H9 (cell line): ENCODE measurements at places on chromosomes 2 and 18. TPM values are rescaled to one million over a fixed set of nuclear protein-coding genes. Genes with fewer than 3 reads are reported as not detected.

GRCh38 chr18:12302391-12303147 is 5.5 kb upstream of the TUBB6 start:
- peaks cover 4% of the 10 kb centered on the region; the same call in 1 of the 2 replicates for H3K4me1 ChIP-seq
- H3K36me3 ChIP-seq, result no peaks in the 10 kb centered on the region
- DNase-seq, result no peak
- peaks cover 7% of the 10 kb centered on the region; the same call in 1 of the 2 replicates for H3K27me3 ChIP-seq

Gene ERFE
- total RNA-seq, result 2.0 and 2.1 TPM in 2 replicates

DNA sequence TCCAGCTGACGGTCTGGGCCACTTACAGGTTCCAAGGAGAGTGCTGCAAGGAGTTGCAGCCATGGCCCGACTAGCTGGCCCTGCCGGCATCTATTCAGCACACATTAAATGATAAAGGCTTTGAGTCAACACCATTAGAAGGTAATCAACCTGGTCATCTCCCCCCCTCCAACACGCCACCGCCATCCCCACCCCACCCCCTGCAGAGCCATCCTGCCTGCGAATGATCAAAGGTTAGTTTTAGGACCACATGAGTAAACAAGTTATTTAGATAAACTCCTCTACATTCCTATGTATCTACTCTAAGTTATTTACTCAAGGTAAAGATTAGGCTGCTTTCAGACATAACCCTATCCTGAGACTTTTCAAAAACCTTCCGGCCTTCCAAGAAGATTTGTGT is 349.3 kb upstream of the SLC39A10 start:
- no peak overlapping the region for H3K27ac ChIP-seq
- peaks cover 2% of the 10 kb centered on the region; the same call in 1 of the 2 replicates for H3K27me3 ChIP-seq
- peaks cover 2% of the 10 kb centered on the region; the same call in 1 of the 2 replicates for H3K4me1 ChIP-seq
- peak; percentile 69 for DNase-seq
- H3K36me3 ChIP-seq, result no peaks in the 10 kb centered on the region

Gene METTL8
- total RNA-seq, result 40.9 and 44.7 TPM in 2 replicates

Gene MYL12B
- 166 and 180 TPM in 2 replicates for total RNA-seq

- no peak for DNase-seq
- no peaks in the 10 kb centered on the region for H3K36me3 ChIP-seq
- no peak overlapping the region for H3K4me3 ChIP-seq
These were observed 223.4 kb downstream of the CCDC102B start for GRCh38 chr18:69021211-69021805.

Gene DYNAP
- total RNA-seq, result 2.3 and 2.5 TPM in 2 replicates

Gene GREB1
- 15.3 and 16.5 TPM in 2 replicates for total RNA-seq

Gene SLC14A1
- not detected in 2 replicates for total RNA-seq

Gene ERBB4
- total RNA-seq, result 0.04 and 0.22 TPM in 2 replicates

DNA sequence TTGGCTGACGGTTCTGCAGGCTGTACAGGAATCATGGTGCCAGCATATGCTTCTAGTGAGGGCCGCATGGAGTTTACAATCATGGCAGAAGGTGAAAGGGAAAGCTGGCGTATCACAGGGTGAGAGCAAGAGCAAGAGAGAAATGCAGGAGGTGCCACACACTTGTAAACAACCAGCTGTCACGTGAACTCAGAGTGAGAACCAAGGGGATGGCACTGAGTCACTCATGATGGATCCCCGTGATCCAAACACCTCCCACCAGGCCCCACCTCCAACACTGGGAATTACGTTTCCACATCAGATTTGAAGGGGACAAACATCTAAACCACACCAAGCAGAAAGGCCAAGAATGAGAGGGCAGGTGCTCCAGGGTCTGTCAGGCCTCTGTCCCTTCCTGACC is 185.0 kb upstream of the PID1 start:
- H3K36me3 ChIP-seq, result no peaks in the 10 kb centered on the region
- no peaks in the 10 kb centered on the region for H3K4me1 ChIP-seq
- H3K4me3 ChIP-seq, result no peak overlapping the region

Gene LONRF2
- total RNA-seq, result 2.4 and 2.7 TPM in 2 replicates

DNA sequence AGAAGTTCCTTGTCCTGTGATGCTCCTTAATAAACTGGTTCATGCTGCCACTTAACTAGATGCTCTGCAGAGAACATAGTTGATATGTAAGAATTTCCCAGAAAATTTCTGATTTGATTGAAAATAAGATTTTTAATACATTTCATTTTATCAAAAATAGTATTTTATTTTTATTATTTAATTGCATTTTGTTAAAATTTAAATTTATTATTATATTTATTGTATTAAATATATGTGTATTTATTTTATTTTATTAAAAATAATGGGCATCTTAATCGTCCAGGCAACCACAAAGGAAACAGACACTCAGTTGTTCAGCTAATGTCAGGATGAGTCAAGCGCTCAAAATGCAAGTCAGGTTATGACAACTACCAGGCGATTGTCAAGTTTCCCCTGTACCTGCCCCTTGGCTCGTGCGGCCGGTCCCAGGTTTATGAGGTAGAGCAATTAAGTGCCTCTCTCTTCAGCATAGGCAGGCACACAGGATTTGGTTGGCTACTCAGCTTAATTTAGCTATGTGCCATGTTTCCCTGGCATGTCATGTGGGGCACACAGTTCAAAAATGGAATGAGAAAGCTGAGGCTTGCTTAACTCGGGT is 361.2 kb downstream of the RND3 start:
- peaks cover 7% of the 10 kb centered on the region for H3K36me3 ChIP-seq
- DNase-seq, result no peak
- no peaks in the 10 kb centered on the region for H3K27me3 ChIP-seq
- no peak overlapping the region for H3K27ac ChIP-seq

Gene C2orf76
- 5.7 and 7.7 TPM in 2 replicates for total RNA-seq

Gene PCARE
- not detected in 2 replicates for total RNA-seq

DNA sequence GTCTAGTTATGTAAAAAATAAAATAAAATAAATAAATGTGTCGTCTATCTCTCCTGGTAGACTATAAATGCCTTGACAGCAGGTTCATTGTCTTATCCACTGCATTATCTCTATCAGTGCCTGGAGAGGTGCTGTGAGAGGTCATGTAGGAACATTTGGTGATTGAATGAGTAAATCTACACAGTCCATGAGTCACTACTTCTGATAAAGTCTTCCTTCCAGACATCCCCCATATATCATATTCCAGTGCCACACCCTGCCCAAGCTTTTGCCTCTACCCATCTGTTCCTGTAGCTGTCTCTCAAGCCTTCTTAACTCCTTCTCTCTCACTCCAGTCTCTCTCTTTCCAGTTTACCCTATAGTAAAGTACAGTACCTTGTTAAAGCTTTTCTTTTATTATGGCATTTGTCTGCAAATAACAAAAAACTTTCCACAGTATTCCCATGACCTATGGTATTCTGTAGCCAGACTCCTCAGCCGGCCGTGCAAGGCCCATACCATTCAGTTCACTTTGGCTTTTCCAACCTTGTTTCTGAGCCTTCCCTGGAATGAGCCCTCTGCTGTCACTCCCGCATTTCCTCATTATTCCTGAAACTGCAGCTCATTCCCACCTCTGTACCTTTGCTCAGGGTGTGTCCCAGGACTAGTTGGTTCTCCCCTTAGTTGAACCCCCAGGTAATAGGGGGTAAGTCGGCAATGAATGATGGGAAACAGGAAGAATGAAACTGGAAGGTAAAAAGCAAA is 37.5 kb downstream of the ANXA4 start:
- H3K27ac ChIP-seq, result no peak overlapping the region
- no peak overlapping the region for H3K4me3 ChIP-seq
- no peak for DNase-seq
- H3K27me3 ChIP-seq, result no peaks in the 10 kb centered on the region
- peaks cover 13% of the 10 kb centered on the region for H3K4me1 ChIP-seq

- no peak overlapping the region for H3K27ac ChIP-seq
- no peak for DNase-seq
- no peaks in the 10 kb centered on the region for H3K27me3 ChIP-seq
- H3K36me3 ChIP-seq, result no peaks in the 10 kb centered on the region; the same call in 1 of the 2 replicates
- H3K4me1 ChIP-seq, result no peaks in the 10 kb centered on the region
These were observed 297.5 kb upstream of the RGPD4 start for GRCh38 chr2:107529146-107529545.

DNA sequence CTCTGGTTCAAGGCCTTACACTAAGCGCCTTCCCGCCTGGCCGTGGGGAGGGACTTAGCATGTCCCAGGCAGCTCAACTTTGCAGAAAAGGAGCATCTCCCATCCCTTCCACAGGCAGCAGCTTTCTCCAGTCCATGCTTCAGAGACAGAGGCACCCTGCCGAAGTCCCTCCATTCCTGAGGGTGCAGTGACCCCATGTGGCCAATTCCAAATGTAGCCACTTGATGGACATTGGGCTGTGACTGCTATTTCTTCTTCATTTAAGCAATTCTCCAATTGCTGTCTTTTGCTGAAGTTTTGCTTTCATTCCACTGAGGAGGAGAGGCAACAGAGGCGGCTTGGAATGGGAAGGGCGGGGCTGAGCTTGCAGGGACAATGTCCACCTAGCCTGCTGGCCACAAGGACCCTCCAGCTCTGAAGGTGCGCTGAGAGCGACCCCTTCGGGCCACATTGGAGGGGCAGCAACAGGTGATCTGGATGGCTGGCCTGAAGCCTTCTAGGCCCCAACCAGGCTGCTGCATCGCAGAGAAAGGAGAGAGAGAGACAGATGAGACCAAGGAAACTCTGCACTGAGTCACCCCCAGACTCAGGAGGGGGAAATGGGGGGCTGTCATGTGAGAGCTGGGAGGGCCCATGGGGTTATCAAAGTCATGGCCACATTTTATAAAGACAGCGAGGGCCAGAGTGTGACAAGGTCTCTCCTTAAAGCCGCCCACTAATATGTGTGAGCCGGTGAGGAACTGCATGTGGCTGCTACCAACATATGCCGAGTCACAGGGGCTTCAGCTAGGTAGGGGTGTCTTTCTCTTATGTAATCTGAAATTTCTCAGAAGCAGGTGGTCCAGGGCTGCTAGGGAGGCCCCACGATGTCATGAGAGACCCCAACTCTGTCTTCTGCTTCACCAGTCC is 61.3 kb downstream of the LONRF2 start:
- peak; percentile 79 for DNase-seq
- H3K27me3 ChIP-seq, result no peaks in the 10 kb centered on the region
- no peak overlapping the region for H3K4me3 ChIP-seq
- H3K27ac ChIP-seq, result no peak overlapping the region

GRCh38 chr2:216842636-216843035 is 17.2 kb downstream of the TNP1 start:
- no peaks in the 10 kb centered on the region for H3K27me3 ChIP-seq
- no peaks in the 10 kb centered on the region for H3K36me3 ChIP-seq
- no peak overlapping the region for H3K4me3 ChIP-seq

Gene TIGD1
- total RNA-seq, result 4.8 and 6.3 TPM in 2 replicates

Gene TUBB8B
- 0.72 and 1.0 TPM in 2 replicates for total RNA-seq

DNA sequence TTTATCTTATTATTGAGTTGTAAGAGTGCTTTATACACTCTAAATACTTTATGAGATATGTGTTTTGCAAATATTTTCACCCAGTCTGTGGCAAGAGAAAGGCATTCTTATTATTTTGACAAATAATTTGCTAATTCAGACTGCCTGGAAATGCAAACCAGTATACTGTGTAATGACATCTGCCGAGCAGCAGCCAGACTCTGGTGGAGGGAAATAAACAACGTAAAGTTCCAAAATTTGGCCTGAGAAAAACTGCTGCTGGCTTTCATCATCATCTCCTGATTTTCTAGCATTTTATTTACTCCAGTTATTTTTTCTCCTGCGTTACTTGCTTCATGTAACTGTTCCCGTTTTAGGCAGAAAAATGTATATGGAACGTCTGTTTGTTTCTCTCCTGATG is 161.6 kb downstream of the RNF152 start:
- DNase-seq, result no peak
- no peaks in the 10 kb centered on the region for H3K4me1 ChIP-seq
- H3K27me3 ChIP-seq, result no peaks in the 10 kb centered on the region
- no peak overlapping the region for H3K4me3 ChIP-seq

Gene TRABD2A
- total RNA-seq, result 1.4 and 1.7 TPM in 2 replicates

Gene GRB14
- 7.6 and 9.6 TPM in 2 replicates for total RNA-seq

Gene RIT2
- 1.2 and 1.3 TPM in 2 replicates for total RNA-seq

GRCh38 chr18:46333431-46334135 is 229.4 kb downstream of the HAUS1 start:
- H3K4me1 ChIP-seq, result peaks cover 5% of the 10 kb centered on the region; the same call in 1 of the 2 replicates
- H3K27me3 ChIP-seq, result peaks cover 10% of the 10 kb centered on the region; the same call in 1 of the 2 replicates
- no peak for DNase-seq
- H3K36me3 ChIP-seq, result no peaks in the 10 kb centered on the region
- H3K4me3 ChIP-seq, result peak overlapping the region; percentile 75
- H3K27ac ChIP-seq, result no peak overlapping the region
